Activated T-helper 1 cell treated with anti-CD3 and anti-CD28 coated beads, Interleukin-12 subunit alpha, Interleukin-12 subunit beta, Interleukin-2, Interleukin-4 antibody, amounts not matched to agents 30 ng/mL and 10 ng/mL and 1 ng/mL, durations not matched to agents 14 hours and 24 hours and 36 hours (primary cell): ENCODE measurements at places on chromosomes 7 and 10.

DNA sequence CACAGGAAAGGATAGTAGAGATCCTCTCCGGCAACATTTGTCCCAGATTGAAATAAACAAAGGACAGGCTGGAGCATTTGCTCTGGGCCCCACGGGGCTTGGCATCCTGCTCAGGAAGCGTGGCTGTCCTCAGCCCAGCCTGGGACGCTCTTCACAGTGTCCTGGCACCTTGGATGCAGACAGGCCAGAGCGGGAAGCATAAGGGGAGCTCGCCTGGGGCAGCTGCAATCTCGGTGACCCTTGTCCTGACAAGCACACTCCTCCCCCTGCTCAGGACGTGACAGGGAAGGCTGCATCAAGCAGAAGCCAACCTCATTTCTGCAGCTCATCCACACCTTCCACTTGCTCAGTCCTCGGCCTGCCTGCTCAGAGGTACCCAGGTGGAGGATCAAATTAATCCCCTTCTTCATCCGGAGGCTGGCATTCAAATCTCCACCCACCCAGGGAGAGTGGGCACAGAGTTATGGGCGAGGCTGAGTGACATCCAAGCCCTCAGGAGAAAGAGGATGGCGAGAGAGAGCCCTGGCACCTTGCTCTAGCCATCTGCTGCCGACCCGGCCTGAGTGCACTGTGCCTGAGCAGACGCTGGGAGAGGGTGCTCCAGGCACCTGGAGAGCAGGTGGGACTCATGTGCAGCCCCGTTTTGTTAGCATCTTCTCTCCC lies 47.6 kb downstream of the ABRAXAS2 start:
- DNase-seq, result no peak

GRCh38 chr7:112584290-112584689 lies 103.5 kb downstream of the LSMEM1 start:
- no peak for DNase-seq

DNA sequence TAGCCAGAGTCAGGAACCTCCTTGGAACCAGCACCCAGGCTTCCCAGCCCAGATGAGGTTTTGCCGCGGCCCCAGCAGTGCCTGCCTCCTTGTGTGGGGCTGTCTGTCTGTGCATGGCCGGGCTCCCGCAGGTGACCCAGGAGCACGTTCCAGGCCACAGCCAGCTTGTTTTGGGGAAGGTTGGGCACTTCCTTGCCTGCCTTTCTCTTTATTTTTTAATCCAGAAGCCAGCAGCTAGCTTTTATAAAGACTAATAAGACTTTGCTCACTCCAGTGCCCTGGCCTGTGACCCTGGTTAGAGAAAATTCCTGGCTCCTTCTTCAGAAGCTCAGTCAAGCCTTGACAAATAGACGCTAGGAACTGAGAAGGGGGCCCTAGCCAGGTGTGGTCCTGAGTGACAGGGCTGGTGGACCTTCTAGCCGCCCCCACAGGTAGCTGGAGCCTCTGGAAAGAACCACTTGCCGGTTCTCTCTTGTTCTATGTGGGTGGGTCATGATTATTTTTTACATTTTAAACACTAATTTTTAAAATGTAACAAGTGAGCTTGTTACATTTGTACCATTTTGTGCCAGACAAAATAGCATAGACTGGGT lies 837 bp downstream of the SLC29A3 start:
- DNase-seq, result no peak

DNA sequence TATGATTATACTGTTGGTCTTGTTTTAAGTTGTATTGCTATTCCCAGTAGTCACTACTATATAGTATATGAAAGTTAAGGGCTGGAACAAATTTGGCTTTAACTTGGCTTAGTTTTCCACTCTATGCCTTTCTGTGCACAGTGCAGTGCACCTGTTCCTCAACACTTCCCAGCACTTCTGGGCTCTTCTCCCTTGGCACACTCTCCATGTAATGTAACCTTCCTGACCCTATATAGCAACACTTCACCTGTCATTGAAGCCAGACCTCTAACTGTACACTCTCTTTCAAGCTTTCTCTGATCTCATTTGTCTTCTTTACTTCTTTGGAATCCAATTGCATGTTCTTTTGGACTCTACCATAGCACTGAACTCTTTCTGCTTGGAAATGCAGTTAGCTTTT lies 83.9 kb upstream of the SMIM30 start:
- DNase-seq, result no peak

- DNase-seq, result no peak
Measured at GRCh38 chr10:77925410-77925794, 1.2 kb downstream of the DLG5 start.

- DNase-seq, result no peak
Measured at GRCh38 chr7:50205011-50205410, 99.5 kb upstream of the IKZF1 start.

GRCh38 chr10:88759366-88760101 lies at the start of gene LIPN:
Gene LIPN (plus strand): TSS chr10:88760020. CDS start chr10:88761406, 1,386 bp downstream.
- DNase-seq, result no peak

DNA sequence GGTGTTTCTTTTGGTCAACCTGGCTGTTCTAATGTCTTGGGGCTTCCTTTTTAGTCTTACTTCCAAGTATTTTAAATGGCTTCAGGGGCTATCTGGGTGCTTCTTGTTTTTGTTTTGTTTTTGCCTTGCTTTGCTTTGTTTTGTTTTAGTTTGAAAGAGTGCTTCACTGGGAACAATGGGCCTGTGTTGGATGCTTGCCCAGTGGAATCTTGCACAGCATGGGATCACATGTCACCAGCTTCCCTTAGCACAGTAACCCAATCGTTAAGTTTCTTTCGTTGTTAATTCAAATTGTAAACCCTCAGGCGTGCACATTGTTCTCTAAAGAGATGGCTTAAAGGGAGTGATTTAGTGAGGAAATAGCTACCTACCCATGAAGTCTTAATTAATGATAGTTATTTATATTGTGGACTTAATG lies 8.9 kb downstream of the COL17A1 start:
- no peak for DNase-seq
